Ascending aorta (tissue), 2 donors: ENCODE measurements at places on chromosomes 6 and 20. TPM values are rescaled to one million over a fixed set of nuclear protein-coding genes. Genes with fewer than 3 reads are reported as not detected.

GRCh38 chr20:48265791-48266190 is 480.5 kb upstream of the SULF2 start:
- DNase-seq = no peak

The TCP11 gene
- total RNA-seq = 0.43 TPM

DNA sequence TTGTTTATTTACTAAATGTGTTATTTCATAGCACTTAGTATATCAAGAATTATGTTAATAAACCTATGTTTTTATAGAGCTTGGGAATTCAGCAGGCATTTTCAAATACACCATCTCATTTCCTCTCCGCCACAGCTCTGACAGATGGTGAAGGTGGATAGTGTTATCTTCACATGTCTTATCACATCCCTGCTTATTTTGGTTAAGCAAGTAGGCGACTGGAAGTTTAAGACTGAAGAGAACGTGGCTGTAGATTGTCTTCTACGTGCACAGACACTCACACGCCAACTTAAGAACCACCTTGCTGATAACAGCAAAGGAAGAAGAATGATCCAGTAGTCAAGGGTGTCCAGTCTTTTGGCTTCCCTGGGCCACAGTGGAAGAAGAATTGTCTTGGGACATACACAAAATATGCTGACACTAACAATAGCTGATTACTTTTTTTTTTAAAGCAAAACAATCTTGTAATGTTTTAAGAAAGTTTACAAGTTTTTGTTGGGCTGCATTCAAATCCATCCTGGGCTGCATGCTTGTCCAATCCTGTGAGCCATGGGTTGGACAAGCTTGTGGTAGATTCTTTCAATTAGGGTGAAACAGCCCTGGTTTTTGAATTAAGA is 43.3 kb upstream of the SCGN start:
- DNase-seq = no peak

GRCh38 chr20:40942006-40942405 is 86.6 kb upstream of the TOP1 start:
- DNase-seq = no peak

GRCh38 chr6:84035484-84035883 is 1.9 kb downstream of the MRAP2 start:
- DNase-seq = no peak

The ATAT1 gene
- total RNA-seq = 13.7 TPM

DNA sequence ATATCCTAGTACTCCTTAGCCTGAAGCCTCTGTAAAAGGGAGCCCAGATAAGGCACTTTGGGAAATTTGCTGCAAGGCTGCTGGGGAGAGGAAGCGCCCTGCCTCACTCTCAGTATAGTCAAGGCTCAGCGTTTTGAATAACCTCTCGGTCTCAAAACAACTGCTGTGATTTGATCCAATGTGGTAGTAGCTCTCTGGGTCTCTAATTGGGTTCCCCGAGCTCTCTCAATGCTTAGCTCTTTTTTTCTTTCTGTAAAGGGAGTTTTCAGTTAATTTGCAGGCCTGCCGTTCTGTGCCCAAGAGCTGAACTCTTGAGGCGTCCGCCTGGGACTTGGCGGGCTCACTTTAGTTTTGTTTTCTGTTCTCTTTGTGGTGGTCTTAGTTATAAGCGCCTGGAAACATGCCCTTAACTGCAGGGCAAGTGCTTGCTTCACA is 41.2 kb downstream of the ZHX3 start:
- no peak for DNase-seq
